ENCODE measurements at places on chromosomes 2 and 18.
A peak's percentile ranks its signal among the peaks of the same experiment; 100 is the strongest.

DNA sequence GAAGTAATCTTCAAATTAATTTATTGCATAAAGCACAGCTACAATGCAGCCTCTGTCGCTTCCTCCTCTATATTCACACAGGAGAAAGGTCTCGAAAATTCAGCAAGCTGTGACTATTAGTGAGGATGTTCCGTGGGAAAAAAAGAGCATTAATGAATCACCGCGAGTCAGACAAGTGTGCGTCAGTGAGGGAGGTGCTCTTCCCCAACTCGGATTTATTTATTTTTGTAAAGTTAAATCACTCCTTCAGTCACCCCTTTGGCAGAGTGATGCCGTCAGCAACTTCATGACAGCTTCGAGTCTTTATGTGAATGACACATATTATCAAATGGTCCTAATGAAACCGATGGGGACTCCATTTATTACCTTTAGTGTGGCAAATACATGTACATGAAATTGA is 648.9 kb upstream of the SALL3 start:
- DNase-seq, result no peak

DNA sequence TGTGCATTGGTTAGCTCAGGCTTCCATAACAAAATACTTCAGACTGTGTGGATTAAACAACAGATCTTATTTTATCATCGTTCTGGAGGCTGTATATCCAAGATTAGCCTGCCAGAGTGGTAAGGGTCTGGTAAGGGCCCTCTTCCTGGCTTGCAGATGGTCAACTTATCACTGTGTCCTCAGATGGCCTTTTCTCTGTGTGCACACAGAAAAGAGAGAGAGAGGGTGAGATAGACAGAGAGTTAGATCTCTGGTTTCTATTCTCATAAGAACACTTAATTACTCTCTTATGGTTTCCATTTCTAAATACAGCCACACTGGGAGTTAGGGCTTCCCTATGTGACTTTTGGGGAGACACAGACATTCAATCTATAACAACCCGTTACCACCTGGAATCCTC is 1003.5 kb downstream of the TSN start:
- DNase-seq, result peak; percentile 80

DNA sequence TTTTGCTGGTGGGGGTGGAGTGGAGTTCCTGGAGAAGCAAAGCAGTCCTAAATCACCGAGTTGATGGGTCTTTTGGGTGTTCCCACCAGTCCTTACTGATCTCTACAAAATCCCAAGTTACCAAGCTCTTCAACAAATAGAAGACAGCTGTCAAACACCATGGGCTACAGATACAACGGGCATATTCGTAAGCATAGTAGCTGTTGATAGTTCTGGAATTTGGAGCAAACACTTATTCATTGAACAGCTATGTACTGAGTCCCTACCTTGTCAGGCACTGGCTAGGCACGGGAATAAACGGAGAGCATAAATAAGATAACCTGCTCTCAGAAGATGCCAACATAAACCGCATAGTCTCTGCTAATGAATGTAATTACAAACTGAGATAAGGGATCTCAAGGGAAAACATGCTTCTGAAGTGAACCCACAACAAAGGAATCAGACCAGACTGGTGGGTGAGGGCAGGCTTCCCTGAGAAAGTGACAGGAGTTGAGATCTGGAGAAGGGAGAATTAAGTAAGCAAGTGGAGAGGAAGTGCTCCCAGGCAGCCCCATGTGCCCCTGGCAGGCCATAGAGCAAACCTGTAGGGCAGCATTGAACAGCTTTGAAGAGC is 947 bp upstream of the ANKRD44 start:
- DNase-seq, result no peak

GRCh38 chr18:49023271-49023937 is 72.6 kb upstream of the SMAD7 start:
- DNase-seq, result no peak

- DNase-seq, result peak; percentile 72
Measured at GRCh38 chr18:46374850-46375249, 270.7 kb downstream of the HAUS1 start.

- no peak for DNase-seq
Measured at GRCh38 chr2:88416016-88416663, 36.4 kb downstream of the FOXI3 start.

GRCh38 chr2:189659734-189660133 is 1.5 kb upstream of the ASNSD1 start:
- DNase-seq, result no peak

GRCh38 chr2:42238644-42239288 is 69.6 kb downstream of the EML4 start:
- DNase-seq, result no peak

GRCh38 chr2:174663550-174663949 is 65.9 kb upstream of the WIPF1 start:
- peak; percentile 21 for DNase-seq

DNA sequence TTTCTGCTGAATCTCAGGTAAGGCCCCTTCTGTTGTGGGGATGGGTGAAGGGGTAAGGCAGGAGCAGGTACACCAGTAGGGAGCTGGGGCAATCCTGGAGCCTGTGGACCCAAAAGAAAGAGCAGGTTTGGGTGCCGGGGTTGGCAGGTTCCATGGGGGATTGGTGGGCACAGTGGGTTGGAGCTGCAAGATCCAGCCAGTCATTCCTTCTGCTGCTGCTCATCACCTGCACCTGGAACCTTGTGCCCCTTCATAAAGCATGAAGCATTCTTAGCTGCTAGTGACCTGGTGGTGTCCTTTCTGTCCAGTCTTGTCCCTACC is 24.9 kb downstream of the FHOD3 start:
- no peak for DNase-seq

GRCh38 chr2:177221970-177222369 is 9.4 kb downstream of the HNRNPA3 start:
- DNase-seq, result no peak

DNA sequence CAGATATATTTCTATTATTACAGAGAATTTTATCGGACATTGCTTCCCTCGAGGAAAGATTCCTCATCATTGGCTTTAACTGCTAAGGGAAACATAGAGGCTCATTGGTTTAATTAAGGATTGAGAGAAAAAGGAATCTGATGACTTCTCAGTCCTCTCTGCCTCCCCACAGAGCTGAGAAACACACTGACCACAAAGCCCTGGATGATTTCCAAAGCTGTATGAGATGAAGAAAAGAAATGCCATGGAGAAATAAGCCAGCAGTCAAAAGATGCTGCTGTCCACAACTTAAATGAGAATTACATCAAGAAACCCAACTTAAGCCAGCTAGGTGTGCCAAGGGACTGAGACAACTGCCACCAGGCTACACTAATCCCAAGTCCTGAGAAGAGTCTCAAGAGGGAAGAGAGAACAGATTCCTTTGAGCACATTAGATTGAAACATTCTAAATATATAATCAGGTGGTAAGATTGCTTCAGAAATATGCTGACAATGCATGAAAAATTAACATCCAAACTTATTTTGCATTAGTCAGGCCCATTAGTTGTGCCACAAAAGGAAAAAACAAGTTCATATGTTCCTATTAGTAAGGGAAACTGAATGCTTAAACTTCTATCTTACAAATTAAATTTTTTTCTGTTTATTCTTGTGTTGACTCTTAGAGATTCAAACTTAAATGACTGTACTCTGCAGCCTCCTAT is 308.1 kb upstream of the CYRIA start:
- peak; percentile 22 for DNase-seq

DNA sequence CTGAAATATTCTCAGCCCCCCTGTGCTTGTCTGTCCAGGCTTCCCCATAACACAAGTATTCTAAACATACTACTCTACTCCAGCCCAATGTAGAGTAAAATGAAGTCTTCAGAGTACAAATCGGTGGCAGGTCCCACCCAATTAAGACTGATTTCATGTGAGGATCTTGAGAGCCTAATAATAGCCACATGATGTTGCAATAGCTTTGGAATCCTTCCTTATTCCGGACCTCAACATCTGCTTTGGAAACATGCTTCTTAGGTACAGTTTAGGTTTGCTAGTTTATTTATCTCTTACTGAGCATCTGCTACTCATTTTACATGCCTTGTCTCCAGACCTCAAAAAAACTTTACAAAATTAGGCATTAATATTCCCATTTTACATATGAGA is 207.3 kb upstream of the RAB6C start:
- DNase-seq, result no peak

DNA sequence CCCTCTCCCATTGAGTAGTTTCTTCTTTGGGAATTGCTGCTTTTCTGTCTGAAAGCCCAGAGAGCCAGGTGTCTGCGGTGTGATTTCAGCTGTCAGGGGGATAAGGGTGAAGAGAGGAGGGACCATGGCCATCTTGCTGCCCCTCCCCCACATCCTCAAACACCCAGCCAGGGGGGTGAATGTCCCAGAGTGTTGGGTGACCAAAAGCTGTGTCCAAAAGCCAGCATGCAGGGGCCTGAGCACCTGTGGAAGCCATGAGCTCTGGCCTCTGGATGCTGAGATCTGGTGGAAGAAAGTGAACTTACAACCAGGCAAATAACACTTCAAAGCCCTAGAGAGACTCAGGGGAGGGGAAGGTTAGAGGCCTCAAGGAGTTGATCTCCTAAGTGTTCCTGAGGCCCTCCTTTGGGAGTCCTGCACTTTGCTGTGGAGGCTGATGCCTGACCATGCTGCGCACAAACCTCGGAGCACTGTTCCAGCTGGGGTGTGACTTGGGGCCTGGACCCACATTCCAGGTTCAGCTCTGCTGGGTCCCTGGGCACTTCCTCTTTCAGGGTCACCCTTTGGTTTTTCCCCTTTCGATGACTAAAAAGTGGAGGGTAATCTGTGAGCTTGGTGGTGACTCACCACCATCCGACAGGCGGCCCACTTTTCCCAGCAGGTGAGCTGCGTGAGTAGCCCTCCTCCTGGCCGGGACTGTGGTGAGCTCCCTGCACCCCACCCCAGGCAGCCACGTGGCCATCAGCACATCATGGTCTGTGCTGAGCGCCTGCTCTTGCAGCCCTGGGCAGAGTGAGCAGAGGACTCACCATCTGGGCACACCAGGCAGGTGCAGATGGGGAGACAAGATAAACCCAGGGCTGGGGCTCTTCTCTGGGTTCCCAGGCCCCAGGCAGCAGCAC is 66.8 kb upstream of the FOSL2 start:
- DNase-seq, result no peak

DNA sequence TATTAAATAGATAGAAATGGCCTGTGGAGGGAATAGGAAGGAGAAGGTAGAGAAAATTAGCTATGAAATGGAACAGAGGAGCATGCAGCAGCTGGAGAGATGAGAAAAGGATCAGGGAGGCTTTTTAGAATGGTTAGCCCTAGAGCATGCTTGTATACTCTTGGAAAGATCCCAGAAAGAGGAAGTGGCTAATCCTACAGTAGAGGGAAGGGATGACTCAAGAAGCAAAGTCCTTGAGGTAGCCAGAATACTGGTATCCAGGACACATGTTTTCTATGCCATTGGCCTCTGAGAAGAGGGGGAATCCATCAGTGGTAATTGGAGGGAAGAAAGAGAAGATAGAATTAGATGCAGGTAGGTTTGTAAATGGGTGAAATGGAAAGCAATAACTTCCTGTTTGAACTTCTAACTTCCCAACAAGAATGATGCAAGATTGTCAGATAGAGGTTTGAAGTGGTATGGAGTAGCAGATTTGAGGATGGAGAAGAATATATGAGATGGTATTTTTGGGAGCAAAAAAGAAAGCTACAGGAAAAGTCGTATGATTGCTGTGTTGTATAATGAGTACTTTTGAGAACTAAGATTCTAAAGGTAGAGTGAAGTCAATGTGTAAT is 17.1 kb upstream of the OSBPL6 start:
- peak; percentile 69 for DNase-seq

GRCh38 chr18:55228191-55228590 is 268.9 kb upstream of the CCDC68 start:
- DNase-seq, result no peak

- DNase-seq, result no peak
Measured at GRCh38 chr2:65486282-65486681, 53.9 kb upstream of the SPRED2 start.

- DNase-seq, result peak; percentile 69
Measured at GRCh38 chr18:12839057-12839525, 44.9 kb downstream of the PTPN2 start.

DNA sequence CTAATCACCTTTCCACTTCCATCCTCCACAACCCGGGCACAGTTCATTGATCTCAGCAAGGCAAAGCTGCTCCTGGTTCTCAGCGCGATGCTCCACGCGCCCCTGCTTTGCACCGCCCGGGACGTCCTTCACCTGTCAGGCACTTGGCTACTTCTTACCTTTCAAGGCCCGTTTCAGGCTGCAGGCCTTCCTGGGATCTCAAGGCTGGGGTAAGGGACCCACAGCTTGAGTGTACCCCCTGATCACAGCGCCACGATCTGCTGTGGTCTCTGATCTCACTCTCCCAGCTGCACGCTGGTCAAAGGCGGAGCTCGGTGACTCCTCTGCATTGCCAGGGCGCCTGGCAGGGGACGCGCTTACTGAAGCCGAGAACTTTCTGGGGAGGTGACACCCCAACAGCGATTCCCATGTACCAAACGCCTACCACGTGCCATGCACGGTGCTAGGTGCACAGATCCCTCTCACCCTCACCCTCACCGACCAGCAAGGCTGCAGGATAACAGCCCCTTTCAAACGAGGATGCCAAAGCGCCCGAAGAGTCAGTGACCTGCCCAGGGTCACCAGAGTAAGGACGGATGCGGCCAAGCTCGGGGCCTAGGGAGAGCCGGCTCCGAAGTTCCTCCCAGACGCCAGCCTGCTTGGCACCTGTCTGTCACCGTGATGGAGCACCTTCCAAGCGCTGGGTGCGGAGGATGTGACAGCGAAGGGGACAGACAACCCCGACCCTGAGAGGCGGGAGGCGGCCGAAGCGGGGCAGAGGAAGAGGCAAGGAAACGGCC is 818 bp downstream of the ITGB1BP1 start:
- peak; percentile 63 for DNase-seq

Data from OCI-M1 (cell line).